Aortic smooth muscle cell (primary cell): ENCODE measurements at places on chromosomes 5 and 9. TPM values are rescaled to one million over a fixed set of nuclear protein-coding genes. Genes with fewer than 3 reads are reported as not detected.

CXXC5 gene
- 117 and 166 TPM in 2 replicates for total RNA-seq

LRRC26 gene
- not detected in 2 replicates for total RNA-seq

GPR21 gene
- 0.87 and 1.1 TPM in 2 replicates for total RNA-seq

CDC20B gene
- 0.06 and 0.13 TPM in 2 replicates for total RNA-seq
